Activated CD4-positive, alpha-beta T cell treated with anti-CD3 and anti-CD28 coated beads, Interleukin-2, amount 10 ng/mL, durations not matched to agents 24 days and 14 days (primary cell): ENCODE measurements at places on chromosomes 13 and 19. TPM values are rescaled to one million over a fixed set of nuclear protein-coding genes. Genes with fewer than 3 reads are reported as not detected.
A peak's percentile ranks its signal among the peaks of the same experiment; 100 is the strongest.

DNA sequence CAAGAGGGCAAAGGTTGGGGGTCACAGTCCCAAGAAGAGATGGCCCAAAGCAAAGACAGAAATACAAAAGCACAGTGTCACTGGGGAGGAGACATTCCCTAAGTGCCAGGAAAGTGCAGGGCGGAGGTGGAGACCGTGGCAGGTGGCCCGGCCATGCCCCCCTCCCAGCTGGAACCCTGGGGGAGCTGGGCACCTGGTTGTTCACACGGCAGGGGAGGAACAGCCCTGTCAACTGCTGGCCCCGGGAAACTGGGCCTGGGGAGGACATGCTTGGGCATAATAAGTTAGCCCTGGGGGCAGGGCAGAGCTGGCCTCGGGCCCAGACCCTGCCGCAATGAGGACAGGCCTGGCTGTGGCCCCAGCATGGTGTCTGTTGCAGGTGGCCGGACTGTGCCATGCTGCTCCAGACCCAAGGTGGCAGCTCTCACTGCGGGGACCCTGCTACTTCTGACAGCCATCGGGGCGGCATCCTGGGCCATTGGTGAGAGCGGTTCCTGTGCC is 7.4 kb downstream of the HPN start:
- peaks cover 10% of the 10 kb centered on the region for H3K4me1 ChIP-seq
- DNase-seq: no peak
- no peaks in the 10 kb centered on the region for H3K36me3 ChIP-seq

- H3K27me3 ChIP-seq: peaks cover 30% of the 10 kb centered on the region
- H3K4me3 ChIP-seq: no peak overlapping the region
- peak; percentile 82 for DNase-seq
- H3K4me1 ChIP-seq: peaks cover 19% of the 10 kb centered on the region
Observed at GRCh38 chr19:3098515-3099346, 4.6 kb downstream of the GNA11 start.

Gene ZNF473
- 13.1 and 14.2 TPM in 2 replicates for total RNA-seq

Gene TEX29
- total RNA-seq: 0.50 and 0.51 TPM in 2 replicates

GRCh38 chr13:33740134-33740538 is 77.8 kb upstream of the RFC3 start:
- H3K4me1 ChIP-seq: peaks cover 20% of the 10 kb centered on the region
- H3K36me3 ChIP-seq: no peaks in the 10 kb centered on the region
- H3K27ac ChIP-seq: no peak overlapping the region
- DNase-seq: no peak
- H3K4me3 ChIP-seq: no peak overlapping the region
- H3K27me3 ChIP-seq: no peaks in the 10 kb centered on the region

GRCh38 chr13:80083081-80083852 is 257.7 kb downstream of the SPRY2 start:
- no peak for DNase-seq
- H3K4me1 ChIP-seq: no peaks in the 10 kb centered on the region
- no peaks in the 10 kb centered on the region for H3K36me3 ChIP-seq
- no peak overlapping the region for H3K27ac ChIP-seq
- H3K4me3 ChIP-seq: no peak overlapping the region

GRCh38 chr13:101942038-101942437 is 459.8 kb downstream of the FGF14 start:
- no peaks in the 10 kb centered on the region for H3K4me1 ChIP-seq
- H3K27ac ChIP-seq: no peak overlapping the region
- H3K27me3 ChIP-seq: no peaks in the 10 kb centered on the region
- H3K36me3 ChIP-seq: no peaks in the 10 kb centered on the region

Gene KLK14
- 0.91 and 1.1 TPM in 2 replicates for total RNA-seq

DNA sequence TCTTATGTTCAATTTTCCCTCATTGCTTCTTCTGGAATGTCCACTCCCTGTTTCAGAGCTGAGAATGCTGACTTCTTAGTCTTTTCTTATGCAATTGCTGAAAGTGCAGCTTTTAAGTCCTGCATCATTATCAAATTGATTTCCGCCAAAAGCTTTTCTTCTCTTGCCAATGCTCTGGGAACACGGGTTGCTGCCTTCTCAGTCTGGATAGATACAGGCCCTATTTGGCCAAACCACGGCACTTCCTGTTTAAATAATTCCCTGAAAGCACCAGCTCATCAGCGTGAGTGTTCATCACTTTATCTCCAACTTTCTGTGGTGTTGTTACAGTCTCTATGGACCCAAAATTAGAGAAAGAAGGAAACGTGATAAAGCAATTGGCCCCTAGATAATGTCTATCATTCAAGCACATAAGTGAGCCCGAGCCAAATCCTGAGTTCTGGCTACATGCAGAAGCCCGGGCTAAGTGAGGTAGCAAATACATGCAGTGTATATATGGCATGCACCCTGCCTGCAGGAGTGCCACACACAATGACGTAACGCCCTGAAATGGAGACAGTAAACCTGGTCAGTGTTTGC is 85.7 kb downstream of the CYSLTR2 start:
- no peak overlapping the region for H3K4me3 ChIP-seq
- H3K27ac ChIP-seq: no peak overlapping the region
- no peaks in the 10 kb centered on the region for H3K36me3 ChIP-seq
- peak; percentile 48 for DNase-seq
- peaks cover 4% of the 10 kb centered on the region for H3K4me1 ChIP-seq

Gene FXYD1
- total RNA-seq: 0.79 TPM in 1 of 2 replicates, not detected in the other

- no peak overlapping the region for H3K4me3 ChIP-seq
- H3K36me3 ChIP-seq: no peaks in the 10 kb centered on the region
- no peak overlapping the region for H3K27ac ChIP-seq
- no peak for DNase-seq
- peaks cover 3% of the 10 kb centered on the region for H3K4me1 ChIP-seq
Observed at GRCh38 chr19:47564081-47564480, 8.9 kb downstream of the ZNF541 start.

Gene FAM216B
- total RNA-seq: not detected in 2 replicates

Gene CCDC70
- not detected in 2 replicates for total RNA-seq

DNA sequence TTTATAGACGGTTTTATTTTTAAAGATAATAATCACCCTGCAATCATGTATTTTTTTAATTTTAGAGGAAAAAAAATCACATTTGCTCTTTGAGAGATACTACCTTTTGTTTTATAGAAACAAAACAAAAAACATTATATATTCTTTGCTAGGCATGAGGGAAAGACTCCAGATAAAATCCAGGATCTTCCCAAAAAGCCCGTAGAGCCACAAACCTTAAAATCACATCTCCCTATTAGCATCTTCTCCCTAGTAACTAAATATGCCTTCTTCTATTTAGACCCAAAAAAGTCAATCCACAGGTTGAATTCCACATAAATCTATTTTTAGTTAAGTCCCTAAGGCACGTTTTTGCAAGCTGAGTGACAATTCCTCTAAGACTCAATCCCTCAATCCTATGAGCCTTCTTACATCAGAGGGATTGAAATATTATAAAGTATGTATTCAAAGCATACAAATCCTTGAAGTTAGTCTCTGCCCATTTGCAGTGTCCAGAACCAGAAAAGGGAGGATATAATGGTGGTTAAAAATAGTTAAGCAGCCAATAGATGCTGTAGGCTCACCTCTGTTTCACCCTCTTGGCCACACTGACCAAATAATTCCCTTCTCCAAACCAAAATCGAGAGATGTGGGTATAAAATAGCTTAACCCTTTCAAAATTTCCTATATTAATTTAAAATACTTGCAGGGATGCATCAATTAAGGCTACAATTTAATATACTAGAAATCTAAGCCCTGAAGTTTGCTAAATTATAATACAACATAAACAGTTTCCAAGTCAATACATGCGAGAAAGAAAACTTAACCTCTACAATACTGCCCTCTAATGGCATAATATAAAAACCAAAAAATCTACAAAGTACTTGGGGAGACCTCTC is 64.0 kb downstream of the SERP2 start:
- H3K27ac ChIP-seq: no peak overlapping the region
- peaks cover 62% of the 10 kb centered on the region for H3K27me3 ChIP-seq
- peaks cover 17% of the 10 kb centered on the region for H3K4me1 ChIP-seq
- DNase-seq: no peak

Gene ZNF552
- 9.2 and 9.8 TPM in 2 replicates for total RNA-seq

DNA sequence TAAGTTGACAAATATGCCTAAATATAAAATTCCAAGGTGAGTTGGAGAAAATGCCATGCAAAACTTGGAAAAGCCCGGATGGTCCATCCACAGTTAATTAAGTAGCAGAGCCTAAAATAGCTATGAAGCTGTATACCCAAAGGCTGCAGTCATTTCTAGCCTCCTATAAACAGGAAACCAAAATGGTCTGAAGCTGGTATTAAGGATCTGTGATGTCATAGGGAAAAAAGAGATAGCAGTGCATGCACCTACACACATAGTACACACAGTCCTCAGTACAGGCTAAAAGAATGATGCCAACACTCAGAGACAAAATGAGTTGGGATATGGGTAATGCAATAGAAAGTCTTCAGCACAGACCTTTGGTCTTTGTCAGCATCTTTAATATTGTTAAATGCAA is 736.9 kb downstream of the EFNB2 start:
- H3K27me3 ChIP-seq: no peaks in the 10 kb centered on the region
- no peak for DNase-seq
- no peaks in the 10 kb centered on the region for H3K36me3 ChIP-seq
- no peak overlapping the region for H3K4me3 ChIP-seq
- H3K4me1 ChIP-seq: no peaks in the 10 kb centered on the region

Gene NCAN
- total RNA-seq: 0.02 TPM in 1 of 2 replicates, not detected in the other

DNA sequence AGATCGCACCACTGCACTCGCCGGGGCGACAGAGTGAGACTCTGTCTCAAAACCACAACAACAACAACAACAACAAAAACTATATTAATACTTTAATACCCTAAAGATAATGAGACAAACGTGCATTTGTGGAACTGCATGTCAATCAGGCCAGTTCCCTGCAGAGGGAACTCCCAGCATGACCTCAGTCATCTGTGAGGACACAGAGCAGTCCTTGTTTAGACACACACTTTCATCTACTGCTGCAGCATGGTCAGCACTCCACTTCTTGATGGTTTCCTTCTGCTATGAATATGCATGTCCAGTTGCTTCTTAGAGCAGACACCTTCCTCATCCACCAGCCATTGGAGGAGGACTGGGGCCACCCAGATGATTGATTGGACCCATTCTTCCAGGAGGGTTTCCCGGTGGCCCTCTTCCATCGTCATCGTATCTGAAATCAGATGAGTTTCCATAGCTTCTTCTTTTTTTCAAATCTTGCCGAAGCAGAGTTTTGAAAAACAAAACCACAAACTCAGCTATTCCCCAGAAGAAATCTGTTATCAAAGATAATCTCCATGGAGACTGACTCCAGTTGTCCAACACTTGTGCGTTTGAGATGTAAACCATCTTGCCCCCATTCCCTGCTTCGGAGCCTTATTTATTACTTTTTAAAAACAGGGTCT is 26.5 kb downstream of the ZNF607 start:
- DNase-seq: no peak
- H3K36me3 ChIP-seq: peaks cover 6% of the 10 kb centered on the region
- H3K4me3 ChIP-seq: no peak overlapping the region
- no peaks in the 10 kb centered on the region for H3K27me3 ChIP-seq
- no peak overlapping the region for H3K27ac ChIP-seq

DNA sequence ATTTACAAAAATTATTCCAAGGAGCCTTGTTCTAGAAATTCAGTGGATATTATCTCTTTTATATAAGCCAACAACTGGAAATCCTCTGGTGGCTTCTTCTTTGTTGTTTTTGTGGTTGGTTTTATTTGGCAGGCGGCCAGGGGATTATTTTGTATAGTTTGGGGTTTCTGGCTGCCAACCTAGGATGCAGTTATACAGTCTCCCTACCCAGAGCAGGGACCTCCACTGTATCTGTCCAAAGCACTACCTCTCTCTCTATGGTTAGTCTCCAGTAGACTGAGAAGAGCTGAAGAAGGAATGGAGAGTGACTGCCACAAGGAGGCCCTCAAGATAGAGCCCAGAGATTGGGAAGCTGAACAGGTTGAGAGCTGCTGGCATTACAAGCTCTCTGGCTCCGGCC is 80.2 kb downstream of the ZAR1L start:
- no peaks in the 10 kb centered on the region for H3K27me3 ChIP-seq
- H3K4me3 ChIP-seq: no peak overlapping the region
- no peak overlapping the region for H3K27ac ChIP-seq
- no peak for DNase-seq

Gene PALM
- total RNA-seq: 0.24 TPM in 1 of 2 replicates, not detected in the other

GRCh38 chr19:16027528-16027927 is 48.8 kb upstream of the TPM4 start:
- peaks cover 7% of the 10 kb centered on the region for H3K27me3 ChIP-seq
- H3K4me3 ChIP-seq: no peak overlapping the region
- no peaks in the 10 kb centered on the region for H3K4me1 ChIP-seq
- DNase-seq: no peak
- no peak overlapping the region for H3K27ac ChIP-seq
- H3K36me3 ChIP-seq: no peaks in the 10 kb centered on the region

DNA sequence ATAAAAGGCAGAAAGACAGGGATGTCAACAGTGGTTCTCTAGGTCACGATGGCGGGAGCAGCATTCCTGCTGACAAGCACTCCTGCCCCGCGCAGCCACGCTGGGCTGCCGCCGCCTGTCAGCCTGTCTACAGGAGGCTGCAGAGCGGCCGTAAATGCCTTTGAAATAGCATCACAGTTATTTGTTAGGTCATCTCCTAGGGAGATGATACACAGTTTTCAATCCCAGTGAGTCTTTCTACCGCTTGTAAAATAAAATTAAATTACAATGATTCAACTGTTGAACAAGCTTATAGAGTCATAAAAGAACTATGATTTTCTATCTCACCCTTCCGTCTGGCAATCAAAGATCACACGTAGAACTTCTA is 7.3 kb upstream of the SLC7A9 start:
- no peaks in the 10 kb centered on the region for H3K36me3 ChIP-seq
- no peak overlapping the region for H3K27ac ChIP-seq
- no peak overlapping the region for H3K4me3 ChIP-seq
- no peaks in the 10 kb centered on the region for H3K27me3 ChIP-seq
- H3K4me1 ChIP-seq: no peaks in the 10 kb centered on the region
- DNase-seq: no peak

Gene ERICH4
- not detected in 2 replicates for total RNA-seq

Gene KLK12
- not detected in 2 replicates for total RNA-seq

- H3K36me3 ChIP-seq: no peaks in the 10 kb centered on the region
- no peak for DNase-seq
- H3K27me3 ChIP-seq: no peaks in the 10 kb centered on the region
Observed at GRCh38 chr19:56778351-56778750, 62.2 kb downstream of the PEG3 start.

Gene FIZ1
- total RNA-seq: 20.4 and 21.4 TPM in 2 replicates

- peaks cover 41% of the 10 kb centered on the region for H3K36me3 ChIP-seq
- no peaks in the 10 kb centered on the region for H3K27me3 ChIP-seq
- H3K27ac ChIP-seq: peak overlapping the region; percentile 87
- DNase-seq: no peak
- peaks cover 57% of the 10 kb centered on the region for H3K4me1 ChIP-seq
- H3K4me3 ChIP-seq: peak overlapping the region; percentile 56
Observed at GRCh38 chr19:18319591-18320135, 3.2 kb downstream of the LSM4 start.
